ENCODE measurements at places on chromosomes 4 and X. TPM values are rescaled to one million over a fixed set of nuclear protein-coding genes. Genes with fewer than 3 reads are reported as not detected.

SPANXC gene
- not detected for total RNA-seq

SLC25A14 gene
- total RNA-seq: 10.6 TPM

DCLK2 gene
- 18.3 TPM for total RNA-seq

MBNL3 gene
- 8.1 TPM for total RNA-seq

GRCh38 chrX:85685843-85686242 lies 306.4 kb upstream of the POF1B start:
- DNase-seq: no peak

GRCh38 chr4:73867783-73868182 lies 1.4 kb upstream of the CXCL1 start:
- DNase-seq: no peak

GRCh38 chr4:86917212-86918039 lies 17.4 kb upstream of the AFF1 start:
- DNase-seq: no peak

GRCh38 chr4:88722276-88722780 lies 24.7 kb upstream of the NAP1L5 start:
- DNase-seq: no peak

GRCh38 chr4:174467107-174467506 lies 55.2 kb downstream of the HPGD start:
- DNase-seq: no peak

DNA sequence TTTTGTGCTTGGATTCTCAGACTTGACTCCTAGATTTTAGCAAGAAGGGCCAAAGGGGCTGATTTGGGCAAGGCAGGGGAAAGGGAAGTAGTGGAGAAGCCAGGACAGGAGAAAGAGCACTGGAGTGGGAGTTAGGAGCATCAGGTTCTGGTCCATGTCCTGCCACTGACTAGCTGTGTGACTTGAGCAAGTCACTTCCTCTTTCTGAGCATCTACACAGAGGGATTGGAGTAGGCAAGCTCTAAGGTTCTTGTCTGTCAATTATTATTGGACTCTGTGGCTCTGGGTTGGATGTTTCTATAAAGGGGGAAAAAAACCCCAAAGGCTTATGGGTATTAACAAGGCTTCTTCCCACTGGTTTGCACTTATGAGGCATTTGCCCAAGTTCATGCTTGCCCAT lies 24.4 kb downstream of the PLAC1 start:
- no peak for DNase-seq
